ENCODE measurements at places on chromosomes 1 and 21.

DNA sequence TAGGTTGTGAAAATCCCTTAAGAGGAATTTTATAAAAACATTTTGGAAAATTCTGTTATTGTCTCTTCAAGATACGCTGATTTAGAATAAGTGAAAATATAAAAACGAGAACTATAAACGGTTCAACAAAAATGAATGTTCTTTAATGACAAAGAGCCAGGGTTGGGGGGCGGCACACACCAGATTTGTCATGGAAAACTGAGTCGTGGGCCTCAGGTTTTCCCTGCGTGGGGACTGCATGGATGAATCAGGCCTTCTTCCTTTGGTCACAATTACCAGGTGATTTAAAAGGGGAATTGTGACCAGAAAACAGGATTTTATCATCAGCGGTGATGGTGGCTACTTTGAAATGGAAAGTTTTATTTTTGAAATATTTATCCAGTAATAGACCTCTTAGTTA is 8.6 kb downstream of the LHX4 start:
- DNase-seq = no peak

DNA sequence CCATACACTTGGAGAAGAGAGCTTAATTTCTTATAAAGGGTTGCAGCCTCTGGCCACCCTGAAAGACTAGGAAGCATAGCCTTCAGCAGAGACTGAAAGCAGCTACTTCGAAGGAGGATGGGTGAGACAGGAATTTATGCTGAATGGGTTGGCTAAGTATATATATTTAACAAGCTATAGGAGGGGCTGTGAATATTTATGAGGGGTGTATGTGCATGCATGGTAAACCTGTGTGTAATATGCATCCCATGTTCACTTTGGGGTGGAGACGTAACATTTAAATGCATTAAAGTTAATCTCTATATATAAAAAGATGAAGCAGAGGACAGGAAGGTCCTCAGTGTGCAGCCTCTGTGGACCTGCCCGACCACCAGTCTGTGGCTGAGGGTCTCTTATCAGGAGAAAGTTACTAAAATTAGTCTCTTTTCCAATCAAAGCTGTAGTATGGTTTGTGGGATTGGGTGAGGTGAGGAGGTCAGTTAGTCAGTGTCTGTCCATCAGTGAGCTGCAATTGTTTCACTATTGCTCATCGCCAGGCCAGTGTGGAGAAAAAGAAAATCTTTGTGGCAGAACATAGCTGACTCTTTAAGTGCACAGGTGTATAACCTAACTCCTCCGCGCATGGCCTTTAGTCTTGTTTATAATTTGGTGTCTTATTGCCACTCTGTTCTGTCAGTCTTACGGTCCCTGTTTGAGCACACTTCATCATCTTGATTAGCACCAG is 35.4 kb upstream of the DSCAM start:
- no peak for DNase-seq

- DNase-seq = no peak
Observed at GRCh38 chr1:29083317-29084195, 40.1 kb downstream of the TMEM200B start.

- DNase-seq = no peak
Observed at GRCh38 chr1:39499668-39500067, 8.2 kb downstream of the BMP8A start.
